Smooth muscle cell of the umbilical artery (primary cell): ENCODE measurements at places on chromosomes 13 and 19. TPM values are rescaled to one million over a fixed set of nuclear protein-coding genes. Genes with fewer than 3 reads are reported as not detected.

Gene CYP4F3
- not detected in 2 replicates for total RNA-seq

Gene CGB7
- total RNA-seq = 0.23 and 0.30 TPM in 2 replicates

Gene MEDAG
- 5.0 and 35.9 TPM in 2 replicates for total RNA-seq

Gene HIPK4
- under 0.01 and 0.14 TPM in 2 replicates for total RNA-seq

Gene MYBPC2
- not detected in 2 replicates for total RNA-seq
